ENCODE measurements at places on chromosomes 2 and 18.

- DNase-seq = no peak
These were observed 29.6 kb upstream of the ORC2 start for GRCh38 chr2:200993097-200993496.

GRCh38 chr2:239223310-239224198 is 177.3 kb downstream of the HDAC4 start:
- DNase-seq = no peak

DNA sequence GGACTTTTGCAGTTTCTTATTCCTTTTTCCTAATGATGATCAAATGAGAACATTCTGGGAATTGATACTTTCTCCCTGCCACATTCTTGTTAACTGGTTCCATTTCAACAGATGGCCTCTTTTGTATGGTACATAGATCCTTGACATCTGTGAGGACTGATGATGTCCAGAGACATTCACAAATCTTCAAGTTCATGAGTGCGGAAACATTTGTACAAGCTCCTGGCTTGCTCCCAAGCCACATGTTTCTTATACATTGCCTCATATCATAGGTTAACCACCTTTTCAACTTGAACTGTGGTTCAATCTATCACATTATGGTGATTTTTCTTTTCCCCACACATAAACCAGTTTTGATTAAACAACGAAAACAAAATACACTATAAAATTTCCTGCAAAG is 267.3 kb downstream of the CLIP4 start:
- no peak for DNase-seq

- DNase-seq = no peak
These were observed 9.1 kb downstream of the RPL31 start for GRCh38 chr2:101011152-101011551.

DNA sequence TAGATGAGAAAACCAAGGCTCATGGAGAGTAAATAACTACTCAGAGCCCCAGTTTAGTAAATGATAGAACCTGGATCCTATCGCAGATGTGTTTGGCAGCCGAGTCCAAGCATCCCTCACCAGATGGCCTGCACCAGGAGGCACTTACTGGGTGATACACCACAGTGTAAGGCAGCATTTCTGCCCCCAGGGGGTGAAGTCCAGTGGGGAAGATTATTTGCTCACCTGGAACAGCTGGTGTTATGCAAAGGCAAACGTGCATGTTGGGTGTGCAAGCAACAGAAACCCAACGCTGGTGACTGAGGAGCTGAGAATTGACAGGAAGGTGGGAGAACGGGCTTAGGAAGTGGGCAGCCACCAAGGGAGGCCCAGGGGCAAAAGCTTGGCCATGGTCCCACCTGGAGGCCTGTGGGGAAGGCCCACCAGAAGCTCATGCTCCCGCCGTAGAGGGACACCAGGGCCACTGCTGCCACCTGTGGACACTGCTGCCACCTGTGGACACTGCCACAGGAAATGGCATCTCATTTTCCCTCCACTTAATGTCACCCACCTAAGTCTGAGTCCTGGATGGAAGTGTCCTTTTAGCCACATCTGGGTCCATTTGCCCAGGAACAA is 100.6 kb downstream of the TFCP2L1 start:
- no peak for DNase-seq

DNA sequence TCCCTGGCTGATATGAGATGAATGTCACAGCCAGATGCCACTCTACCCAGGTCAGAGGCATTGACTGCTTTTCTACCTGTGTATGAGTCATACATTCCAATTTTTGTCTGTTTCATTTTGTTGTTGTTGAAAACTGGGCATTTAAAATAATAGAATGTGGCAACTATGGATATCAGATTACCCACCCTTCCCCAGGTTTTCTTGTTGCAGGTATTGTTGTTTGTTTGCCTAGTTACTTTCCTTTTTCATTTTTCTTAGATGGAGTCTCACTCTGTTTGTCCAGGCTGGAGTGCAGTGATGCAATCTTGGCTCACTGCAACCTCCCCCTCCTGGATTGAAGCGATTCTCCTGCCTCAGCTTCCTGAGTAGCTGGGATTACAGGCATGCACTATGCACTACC is 70.2 kb downstream of the LRRC30 start:
- no peak for DNase-seq

DNA sequence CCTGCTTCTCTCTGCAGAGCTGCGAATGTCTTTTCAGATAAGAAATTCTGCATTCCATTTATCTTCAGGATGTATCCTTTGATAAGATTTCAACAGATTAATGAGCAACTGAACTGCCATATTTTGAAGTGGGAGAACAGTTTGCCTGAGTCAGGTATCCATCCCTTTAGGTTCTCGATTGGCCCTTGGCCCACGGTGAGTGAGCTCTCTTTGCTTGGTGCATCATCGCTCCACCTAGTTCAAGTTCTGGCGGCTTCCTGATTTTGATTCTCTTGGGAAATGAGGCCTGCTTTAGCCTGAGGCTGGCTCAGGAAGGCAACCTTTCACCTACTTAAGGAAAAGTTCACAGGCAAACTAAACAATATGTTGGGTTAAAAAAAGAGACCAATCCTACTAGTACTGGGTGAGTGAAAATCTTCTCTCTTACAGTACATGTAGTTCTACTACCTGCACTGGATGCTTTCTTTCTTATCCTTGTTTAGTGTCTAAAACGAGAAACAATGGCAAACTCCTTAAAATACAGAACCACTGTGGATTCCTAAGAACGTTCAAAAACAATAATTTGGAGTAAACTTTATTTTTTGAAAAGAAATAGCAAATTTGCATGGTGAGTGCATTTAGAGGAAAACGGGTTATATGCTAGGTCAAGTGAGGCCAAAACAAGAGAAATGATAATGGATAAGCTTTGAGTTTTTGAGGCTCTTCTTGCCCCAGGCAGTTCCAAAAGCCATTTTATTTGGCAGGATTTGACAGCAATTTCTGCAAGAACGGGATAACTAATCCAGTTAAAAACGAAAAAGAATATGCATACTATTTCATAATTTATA is 837 bp upstream of the ACSL3 start:
- peak; percentile 21 for DNase-seq

GRCh38 chr2:23696752-23697045 is 230.2 kb downstream of the ATAD2B start:
- no peak for DNase-seq

GRCh38 chr2:37713258-37713700 is 41.8 kb upstream of the CDC42EP3 start:
- DNase-seq = peak; percentile 87

DNA sequence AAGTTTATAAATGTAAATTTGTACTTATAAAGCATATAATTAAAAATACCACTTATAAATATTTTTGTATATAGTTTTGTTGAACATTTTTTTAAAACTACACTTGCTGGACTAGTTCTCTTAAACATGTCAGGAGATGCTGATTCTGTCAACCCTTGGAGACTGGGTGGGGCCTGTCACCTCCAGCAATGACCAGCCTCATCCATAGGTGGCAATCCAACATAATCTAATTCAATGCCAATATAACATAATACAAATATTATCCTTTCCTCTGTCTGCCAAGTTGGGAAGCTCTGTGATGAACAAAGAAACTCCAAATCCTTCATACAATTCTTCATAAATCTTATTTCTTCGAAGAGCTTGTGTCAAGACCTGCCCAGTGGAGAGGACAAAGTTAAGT is 140.4 kb downstream of the RBMS1 start:
- DNase-seq = peak; percentile 19

DNA sequence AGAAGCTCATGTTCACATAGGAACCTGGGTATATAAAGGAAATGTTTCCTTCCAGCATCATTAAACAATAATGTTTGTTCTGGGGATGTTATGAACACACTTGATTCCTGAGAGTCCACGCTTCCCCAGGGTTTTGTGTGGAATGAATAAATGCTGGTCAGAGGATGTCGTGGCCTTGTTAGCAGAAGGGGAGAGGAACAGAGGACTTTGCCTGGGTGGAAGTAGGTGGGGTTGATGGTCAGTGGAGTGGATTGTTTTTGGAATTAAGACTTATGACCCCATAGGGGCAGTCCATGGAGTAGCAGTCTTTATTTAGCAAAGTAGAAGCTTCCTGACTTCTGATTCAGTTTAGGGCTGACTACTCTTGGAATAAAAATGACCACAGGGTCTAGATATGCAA is 139.6 kb downstream of the MYO1B start:
- DNase-seq = peak; percentile 3

- no peak for DNase-seq
These were observed 835 bp upstream of the IL18RAP start for GRCh38 chr2:102421890-102422759.

DNA sequence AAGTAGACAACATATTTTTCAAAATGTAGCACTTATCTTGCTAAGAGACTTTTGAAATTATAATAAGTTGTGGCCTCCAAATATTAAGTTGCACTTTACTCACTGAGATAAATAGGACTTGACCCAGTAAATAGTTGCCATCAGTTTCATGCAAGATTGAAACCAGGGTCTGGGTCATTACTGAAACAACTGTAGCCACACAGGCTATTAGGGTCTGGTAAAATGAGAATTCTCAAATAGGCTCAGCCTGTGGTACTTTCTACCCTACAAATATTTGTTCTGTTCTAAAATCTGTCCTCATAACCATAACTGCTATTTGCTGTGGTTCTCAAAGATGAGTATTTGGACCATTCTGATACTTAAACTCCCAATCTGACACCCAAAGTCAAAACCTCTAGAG is 115.4 kb upstream of the STK17B start:
- no peak for DNase-seq

GRCh38 chr2:184113696-184114403 is 484.5 kb upstream of the ZNF804A start:
- no peak for DNase-seq

- DNase-seq = no peak
These were observed 29.1 kb upstream of the SCLY start for GRCh38 chr2:238031751-238032150.

GRCh38 chr2:241399941-241400922 is 44.1 kb downstream of the FARP2 start:
- no peak for DNase-seq

- DNase-seq = no peak
These were observed 4.5 kb downstream of the CEBPZ start for GRCh38 chr2:37226863-37227262.

GRCh38 chr2:186693446-186693832 is 421 bp upstream of the FAM171B start:
- DNase-seq = no peak

- no peak for DNase-seq
These were observed 91.8 kb downstream of the MAP4K4 start for GRCh38 chr2:101788995-101789970.

DNA sequence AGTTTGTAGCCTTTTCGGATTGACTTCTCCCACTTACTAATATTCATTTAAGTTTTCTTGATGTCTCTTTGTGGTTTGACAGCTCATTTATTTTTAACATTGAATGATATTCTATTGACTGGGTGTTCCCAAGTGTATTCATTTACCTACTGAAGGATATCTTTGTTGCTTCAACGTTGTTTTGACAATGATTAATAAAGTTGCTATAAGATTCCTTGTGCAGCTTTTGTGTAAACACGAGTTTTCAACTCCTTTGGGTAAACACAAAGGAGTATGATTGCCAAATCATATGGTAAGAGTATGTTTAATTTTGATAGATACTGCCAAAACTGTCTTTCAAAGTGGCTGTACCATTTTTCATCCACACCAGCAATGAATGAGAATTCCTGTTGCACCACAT is 1200.9 kb downstream of the DSC3 start:
- DNase-seq = no peak

GRCh38 chr18:51655327-51655698 is 457.8 kb upstream of the MEX3C start:
- no peak for DNase-seq

DNA sequence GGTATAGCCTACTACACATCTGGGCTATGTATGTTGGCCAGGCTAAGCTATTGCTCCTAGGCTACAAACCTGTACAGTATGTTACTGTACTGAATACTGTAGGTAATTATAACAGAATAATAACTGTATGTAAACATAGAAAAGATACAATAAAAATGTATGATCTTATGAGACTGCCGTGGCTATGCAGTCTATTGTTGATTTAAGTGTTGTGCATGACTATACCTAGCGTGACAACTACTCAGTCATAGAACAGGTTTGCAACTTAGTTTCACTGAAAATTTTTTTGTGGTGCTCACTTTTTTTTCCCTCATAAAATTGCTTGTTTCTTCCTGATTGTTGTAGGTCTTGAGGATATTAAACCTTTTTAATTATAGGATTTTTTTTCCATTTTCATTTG is 25.9 kb downstream of the KCMF1 start:
- DNase-seq = no peak

DNA sequence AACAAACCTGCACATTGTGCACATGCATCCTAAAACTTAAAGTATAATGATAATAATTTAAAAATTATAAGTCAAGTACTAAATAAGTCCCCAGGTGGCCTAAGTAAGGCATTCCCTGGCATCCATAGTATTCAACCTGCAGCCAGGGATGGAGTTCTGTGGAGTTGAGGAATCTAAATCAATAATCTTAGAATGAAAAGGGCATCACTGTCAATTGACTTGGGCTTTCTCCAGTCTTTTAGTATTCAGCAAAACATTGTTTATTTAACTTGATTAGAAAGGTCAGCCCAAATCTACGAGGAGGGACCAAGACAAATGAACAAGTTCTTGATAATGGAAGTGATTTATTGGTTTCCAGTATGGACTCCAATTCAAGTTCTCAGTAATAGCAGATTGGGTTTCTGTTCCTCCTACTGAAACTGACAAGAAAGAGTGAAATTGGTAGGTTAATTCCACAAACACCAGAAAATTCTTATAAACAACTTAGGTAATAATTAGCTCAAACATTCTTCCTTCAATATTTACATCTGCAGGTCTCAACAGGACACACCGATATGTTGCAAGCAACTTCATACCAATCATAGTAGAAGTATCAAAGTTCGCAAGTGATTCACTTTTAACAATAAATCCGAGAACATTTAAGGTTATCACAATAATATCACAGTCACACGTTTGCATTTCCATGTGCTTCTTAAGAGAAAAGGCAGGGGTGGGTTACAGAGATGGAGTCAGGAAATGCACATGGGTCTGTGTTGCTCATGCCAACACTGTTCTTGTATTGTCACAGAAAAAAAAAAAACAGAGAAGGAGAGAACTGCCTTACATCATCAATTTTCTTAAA is 51.7 kb upstream of the EHBP1 start:
- DNase-seq = no peak

DNA sequence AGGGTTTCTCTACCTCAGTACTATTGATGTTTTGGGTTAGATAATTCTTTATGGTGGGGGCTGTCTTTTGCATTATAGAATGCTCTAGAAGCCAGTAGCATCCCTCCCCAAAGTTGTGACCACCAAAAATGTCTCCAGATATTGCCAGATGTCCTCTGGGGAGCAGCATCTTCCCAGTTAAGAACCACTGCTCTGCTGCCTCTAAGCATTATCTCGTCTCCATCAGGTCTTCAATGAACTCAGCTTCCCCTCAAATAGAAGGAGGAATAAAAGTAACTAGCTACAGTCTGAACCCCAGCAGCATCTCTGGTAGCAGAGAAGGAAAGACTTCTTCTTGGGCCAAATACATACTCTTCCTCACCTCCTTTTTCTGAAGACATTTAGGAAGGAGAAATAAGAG is 244.1 kb downstream of the AGPS start:
- no peak for DNase-seq

Measured in inflammatory macrophage treated with lipopolysaccharide for 4 hours (primary cell).